ENCODE measurements at places on chromosomes 7 and 10.

- DNase-seq: no peak
Observed at GRCh38 chr7:142800088-142800487, 29.3 kb downstream of the PRSS2 start.

DNA sequence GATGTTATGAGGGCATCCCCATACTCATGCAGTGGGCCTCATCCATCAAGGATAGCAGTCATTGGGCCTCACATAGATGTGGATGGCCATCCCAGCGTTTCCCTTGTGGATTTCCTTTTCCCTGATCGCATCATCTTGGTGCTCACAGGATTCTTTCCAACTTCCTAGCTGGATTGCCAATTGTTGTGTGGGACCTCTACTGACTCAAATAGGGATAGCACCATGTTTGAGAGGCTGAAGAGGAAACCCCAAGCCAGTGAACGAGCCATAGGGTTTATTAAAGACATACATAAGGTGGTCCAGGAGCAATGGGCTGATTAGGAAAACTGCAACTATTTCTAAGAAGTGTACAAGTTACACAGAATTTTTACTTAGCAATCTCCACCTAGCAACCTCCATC is 21.8 kb downstream of the ASZ1 start:
- no peak for DNase-seq

- no peak for DNase-seq
Observed at GRCh38 chr7:36943591-36944435, 219.5 kb upstream of the AOAH start.

- DNase-seq: no peak
Observed at GRCh38 chr7:37377231-37377630, 71.4 kb downstream of the ELMO1 start.

GRCh38 chr10:18082381-18082780 is 57.8 kb upstream of the CACNB2 start:
- no peak for DNase-seq

- DNase-seq: no peak
Observed at GRCh38 chr10:34405611-34406462, 409.3 kb downstream of the PARD3 start.

DNA sequence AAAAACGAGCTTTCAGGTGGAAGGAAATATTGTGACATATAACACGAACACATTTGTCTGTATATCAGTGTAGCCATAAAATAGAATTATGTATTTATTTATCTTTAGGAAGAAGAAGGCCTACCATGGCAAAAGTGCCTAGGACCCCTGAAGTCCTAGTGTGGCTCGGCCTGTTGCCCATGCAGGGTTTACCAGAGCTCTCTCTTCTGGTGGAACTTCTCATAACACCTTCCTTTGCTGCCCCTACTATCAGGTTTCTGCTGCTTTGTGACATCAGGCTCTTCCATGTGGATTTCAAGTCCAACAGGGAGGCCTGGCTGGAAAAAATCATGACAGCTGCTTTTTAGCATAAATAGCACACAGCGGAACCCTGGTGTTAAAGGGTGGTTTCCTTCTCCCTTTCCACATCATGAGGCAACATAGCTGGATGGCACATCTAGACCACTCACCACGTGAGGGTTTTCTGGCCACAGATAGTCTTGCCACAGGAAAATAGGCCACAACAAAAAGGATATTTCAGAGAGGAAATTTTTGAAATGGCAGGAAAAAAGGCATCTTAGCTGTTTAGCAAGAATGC is 44.8 kb upstream of the ADO start:
- DNase-seq: no peak

DNA sequence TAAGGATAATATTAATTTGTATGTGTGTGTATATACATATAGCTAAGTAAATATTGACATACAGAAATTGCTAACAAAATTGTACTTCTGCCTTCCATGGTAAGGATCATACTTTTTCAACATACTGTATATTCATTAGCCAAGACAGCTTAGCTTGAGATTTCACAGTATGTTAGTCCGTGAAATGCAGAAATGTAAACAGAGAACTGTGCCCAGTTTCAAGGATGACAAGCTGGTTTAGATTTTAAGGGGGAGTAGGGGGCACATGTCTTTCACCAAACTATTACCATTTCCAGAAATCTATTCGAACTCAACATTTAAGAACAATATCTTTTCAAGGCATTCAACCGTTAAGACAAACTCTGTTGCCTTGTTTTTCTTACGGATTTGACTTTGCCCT is 182.2 kb downstream of the SORCS1 start:
- no peak for DNase-seq

DNA sequence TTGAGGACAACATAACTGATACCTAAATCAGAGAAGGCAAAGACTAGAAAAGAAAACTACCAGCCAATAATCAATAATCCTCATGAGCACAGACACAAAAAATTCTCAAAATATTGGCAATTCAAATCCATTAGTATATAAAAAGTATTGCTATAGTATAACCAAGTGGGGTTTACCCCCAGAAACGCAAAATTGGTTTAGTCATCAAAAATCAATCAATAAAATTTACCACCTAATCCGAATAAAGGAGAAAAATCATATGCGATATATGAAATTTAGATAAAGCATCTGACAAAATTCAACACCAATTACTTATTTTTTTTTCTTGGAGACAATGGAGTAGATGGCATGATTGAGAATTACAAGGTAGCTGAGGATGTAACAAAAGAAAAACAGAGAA is 11.2 kb upstream of the ING3 start:
- no peak for DNase-seq

DNA sequence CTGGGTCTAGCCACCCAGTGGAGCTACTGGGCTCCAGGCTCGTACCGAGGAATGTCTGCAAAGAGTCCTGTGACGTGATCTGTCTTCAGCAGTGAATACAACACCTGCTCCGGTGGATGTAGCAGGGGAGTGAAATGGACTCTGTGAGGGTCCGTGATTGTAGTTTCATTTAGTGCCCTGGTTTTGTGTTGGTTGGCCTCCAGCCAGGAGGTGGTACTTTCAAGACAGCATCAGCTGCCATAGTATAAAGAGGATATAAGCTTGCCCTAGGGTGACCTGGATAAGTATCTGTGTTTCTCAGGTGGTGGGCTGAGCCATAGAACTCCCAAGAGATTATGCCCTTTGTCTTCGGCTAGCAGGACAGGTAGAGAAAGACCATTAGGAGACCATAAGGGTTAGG is 24.6 kb upstream of the WNT2 start:
- no peak for DNase-seq

GRCh38 chr10:90769946-90770841 is 87.6 kb downstream of the HTR7 start:
- no peak for DNase-seq

GRCh38 chr10:27242951-27243551 is 2.5 kb upstream of the ACBD5 start:
- no peak for DNase-seq

DNA sequence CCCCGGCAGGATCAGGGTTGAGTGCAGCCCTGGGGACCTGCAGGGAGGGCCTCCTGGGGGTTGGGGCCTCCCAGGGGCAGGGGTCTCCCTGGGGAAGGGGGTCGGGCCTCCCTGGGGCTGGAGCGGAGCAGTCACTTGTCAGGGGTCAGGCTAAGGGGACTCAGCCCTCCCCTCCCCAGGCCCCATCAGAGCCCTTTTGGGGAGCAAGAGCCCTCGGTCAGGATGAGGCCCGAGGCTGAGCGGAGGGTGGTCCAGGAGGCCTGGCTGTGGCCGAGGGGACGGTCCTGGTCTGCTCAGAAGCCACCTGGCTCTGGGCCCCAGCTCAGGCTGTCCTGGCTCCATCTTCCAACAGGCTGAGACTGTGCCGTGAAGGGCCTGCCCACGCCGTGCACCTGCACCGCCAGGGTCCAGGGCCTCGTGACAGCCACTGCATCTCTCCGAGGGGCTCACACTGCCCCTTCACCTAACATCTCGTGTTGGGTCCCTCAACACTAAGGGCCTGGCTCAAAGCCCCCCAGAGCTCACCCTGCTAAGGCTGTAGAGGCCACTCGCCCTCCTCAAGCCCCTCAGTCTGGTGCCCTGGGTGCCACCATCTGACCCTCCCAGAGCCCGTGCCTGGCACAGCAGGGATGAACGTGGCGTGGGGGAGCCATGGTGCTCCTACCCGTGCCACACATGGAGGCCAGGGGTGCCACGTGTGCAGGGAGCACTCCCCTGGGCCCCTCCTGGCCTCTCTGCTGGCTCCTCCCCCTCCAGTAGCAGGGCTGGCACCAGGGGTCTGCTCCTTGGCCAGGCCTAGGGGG is 12.9 kb downstream of the BHLHA15 start:
- DNase-seq: no peak

- no peak for DNase-seq
Observed at GRCh38 chr10:69348816-69349541, 67.7 kb downstream of the TACR2 start.

DNA sequence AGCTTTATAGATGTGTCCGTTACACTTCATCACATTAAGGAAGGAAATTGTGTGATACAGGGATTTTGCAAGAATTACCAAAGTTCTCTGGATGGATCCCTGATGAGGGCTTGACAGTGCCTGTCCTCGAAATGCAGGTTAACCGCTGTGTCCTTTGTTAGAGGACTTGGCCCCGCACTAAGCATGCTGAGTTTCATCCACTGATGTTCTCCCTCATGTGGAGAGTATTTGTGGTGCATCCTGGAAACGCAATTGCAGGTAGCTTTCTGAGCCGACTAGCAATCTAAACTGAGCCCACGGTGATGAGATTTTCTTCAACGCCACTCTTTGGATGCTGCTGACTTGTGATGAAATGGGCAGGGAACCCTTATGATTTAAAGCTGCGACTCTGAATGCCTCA is 71.9 kb upstream of the STK17A start:
- no peak for DNase-seq

DNA sequence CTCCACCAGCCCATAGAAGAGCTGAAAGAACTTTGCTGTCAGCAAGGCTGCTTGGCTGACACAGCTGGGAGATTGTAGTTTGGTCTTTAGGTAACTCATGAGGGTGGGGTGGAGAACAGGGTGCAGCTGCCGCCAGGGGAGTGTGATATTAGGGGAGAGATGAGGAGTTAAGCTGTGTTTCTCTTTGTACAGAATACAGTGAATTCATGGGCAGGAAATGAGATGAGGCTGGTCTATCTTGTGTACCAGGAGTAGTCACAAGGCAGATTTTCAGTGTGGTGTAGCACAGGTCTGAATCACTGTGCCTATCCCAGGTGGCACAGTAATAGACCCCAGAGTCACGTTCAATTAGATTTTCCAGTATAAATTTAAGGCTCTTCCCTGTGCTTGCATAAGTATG is 56.6 kb upstream of the TARP start:
- DNase-seq: no peak

GRCh38 chr10:68153473-68154210 is 44.4 kb downstream of the MYPN start:
- no peak for DNase-seq

GRCh38 chr10:44926751-44927351 is 15.7 kb downstream of the TMEM72 start:
- DNase-seq: no peak

DNA sequence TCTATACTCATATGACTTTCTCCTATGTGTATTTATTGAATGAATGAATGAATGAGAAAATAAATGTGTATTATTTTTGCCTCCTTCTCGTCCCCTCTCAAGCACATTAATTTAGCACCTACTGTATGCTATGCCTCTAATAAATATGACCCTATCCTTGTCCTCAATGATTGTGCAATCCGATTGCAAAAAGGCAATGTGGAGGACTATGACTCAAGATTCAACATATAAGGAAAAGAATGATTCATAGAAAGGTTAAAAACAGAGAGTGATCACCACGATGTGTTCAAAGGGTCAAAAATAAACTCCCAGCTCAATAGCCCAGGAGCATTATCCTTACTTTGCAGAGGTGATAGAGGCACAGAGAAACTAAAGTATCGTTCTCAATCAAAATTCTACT is 322.8 kb upstream of the SORCS1 start:
- DNase-seq: no peak

DNA sequence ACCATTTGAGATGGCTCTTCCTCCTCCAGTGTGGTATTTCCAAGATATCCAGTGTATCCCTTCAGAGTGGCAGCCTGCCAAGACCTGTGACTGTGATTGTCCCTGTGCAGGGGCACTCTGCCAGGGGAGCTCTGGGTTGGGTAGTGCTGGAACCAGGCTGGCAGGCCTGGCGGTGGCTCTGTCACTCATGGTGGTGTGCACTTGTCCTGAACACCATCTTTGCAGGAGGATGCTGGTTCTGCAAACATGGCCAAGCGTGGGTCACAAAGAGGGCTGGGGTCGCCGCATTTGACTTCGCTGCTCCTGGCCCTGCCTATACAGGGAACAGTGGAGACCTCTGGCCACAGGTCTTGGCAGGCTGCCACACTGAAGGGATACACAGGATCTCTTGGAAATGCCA is 205.2 kb downstream of the PRPF18 start:
- no peak for DNase-seq

DNA sequence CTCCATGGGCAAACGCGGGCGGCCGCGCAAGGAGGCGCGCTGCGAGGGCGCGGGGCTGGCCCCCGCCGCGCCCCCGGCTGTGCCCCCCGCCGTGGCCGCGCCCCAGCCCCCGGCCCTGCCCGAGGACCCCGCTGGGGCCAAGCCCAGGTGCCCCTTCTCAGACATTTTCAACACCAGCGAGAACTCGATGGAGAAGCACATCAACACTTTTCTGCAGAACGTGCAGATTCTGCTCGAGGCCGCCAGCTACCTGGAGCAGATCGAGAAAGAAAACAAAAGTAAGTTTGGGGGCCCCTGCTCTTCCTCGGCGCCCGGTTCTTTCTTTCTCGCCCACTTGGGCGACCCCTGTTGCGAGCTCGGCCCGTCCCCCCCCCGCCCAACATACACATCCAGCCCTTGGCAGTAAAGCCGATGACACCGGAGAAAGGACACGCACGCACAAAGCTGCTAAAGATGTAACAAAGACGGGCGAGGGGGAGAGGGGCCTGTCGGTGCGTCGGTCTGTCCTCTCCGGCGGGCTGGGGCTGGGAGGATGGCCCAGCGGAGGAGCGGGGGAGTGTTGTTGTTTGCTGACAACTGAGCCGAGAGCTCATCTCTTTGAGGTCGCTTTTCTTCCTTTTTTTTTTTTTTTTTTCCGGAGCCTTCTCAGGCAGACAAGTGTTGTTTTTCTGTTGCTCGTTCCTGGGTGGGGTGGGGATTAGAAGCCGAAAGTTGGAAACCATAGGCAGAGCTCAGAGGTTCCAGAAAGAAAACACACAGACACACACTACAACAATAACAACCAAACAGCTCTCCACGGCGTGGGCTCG is 604 bp downstream of the MXI1 start:
- DNase-seq: no peak
